OCI-M1 (cell line): ENCODE measurements at places on chromosomes 1 and 21.
A peak's percentile ranks its signal among the peaks of the same experiment; 100 is the strongest.

- DNase-seq = no peak
Measured at GRCh38 chr21:44057055-44057454, 44.9 kb downstream of the TRAPPC10 start.

GRCh38 chr1:24535021-24535424 is 20.9 kb upstream of the NCMAP start:
- peak; percentile 70 for DNase-seq

DNA sequence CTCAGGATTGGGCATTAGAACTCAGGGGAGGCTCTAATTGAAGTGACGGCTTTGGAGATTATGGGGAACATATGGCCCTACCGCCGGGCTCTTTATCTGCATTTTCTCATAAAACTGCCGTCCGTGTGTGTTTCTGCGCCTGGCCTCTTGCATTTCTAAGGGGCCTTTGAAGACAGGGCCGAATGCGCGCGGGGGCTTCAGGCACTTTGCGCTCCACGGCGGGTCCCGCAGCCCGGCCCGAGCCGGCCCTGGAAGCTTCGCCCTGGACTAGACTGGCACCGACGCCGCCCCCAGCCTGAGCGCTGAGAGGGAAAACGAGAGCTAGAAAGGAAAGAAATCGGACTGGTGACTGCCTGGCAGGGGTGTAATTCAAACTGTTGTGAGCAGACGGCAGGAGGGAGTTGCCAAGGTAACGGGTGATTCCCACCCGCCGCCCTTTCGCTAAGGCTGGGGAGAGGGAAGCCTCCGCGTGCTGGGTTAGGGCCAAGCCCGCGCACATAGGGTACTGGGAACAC is 120.7 kb downstream of the LMX1A start:
- no peak for DNase-seq

DNA sequence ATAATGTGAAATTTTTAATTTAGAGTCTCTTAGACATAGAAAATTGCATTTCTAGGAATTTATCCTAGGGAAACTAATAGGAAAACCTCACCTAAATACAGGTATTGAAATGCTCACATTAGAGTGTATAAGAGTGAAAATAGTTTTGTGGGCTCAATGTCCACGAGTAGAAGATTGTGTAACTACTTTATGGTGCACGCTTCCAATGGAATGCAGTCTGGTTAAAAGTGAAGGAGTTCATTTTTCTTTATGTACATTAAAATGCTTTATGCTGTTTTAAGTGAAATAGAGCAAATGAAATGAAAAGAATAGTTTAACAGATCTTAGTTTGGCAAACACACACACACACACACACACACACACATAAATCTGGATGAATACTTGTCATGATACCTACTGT is 278.2 kb downstream of the USP25 start:
- no peak for DNase-seq

DNA sequence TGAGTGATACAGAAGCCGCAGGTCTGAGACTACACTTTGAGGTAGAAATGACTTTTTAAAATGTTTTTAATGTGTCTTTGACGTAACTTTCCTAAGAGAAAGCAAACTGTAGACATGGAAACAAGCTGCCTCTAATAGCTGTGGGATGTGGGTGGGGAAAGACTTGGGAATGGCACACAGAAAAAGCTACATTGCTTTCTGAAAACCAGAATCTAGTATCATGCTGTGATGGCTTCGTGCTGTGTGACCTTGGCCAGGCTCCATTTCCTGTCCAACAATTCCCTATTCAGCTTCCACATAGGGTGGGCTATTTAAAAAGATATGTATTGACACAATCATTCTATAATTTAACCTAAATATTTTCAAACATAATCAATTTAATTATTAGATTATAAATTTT is 909.1 kb downstream of the NCAM2 start:
- DNase-seq = no peak

- no peak for DNase-seq
Measured at GRCh38 chr1:3551290-3551678, 60.0 kb downstream of the MEGF6 start.

GRCh38 chr1:205301205-205301821 is 20.2 kb downstream of the NUAK2 start:
- no peak for DNase-seq

- no peak for DNase-seq
Measured at GRCh38 chr1:119569095-119569494, 62.1 kb downstream of the HSD3B1 start.

DNA sequence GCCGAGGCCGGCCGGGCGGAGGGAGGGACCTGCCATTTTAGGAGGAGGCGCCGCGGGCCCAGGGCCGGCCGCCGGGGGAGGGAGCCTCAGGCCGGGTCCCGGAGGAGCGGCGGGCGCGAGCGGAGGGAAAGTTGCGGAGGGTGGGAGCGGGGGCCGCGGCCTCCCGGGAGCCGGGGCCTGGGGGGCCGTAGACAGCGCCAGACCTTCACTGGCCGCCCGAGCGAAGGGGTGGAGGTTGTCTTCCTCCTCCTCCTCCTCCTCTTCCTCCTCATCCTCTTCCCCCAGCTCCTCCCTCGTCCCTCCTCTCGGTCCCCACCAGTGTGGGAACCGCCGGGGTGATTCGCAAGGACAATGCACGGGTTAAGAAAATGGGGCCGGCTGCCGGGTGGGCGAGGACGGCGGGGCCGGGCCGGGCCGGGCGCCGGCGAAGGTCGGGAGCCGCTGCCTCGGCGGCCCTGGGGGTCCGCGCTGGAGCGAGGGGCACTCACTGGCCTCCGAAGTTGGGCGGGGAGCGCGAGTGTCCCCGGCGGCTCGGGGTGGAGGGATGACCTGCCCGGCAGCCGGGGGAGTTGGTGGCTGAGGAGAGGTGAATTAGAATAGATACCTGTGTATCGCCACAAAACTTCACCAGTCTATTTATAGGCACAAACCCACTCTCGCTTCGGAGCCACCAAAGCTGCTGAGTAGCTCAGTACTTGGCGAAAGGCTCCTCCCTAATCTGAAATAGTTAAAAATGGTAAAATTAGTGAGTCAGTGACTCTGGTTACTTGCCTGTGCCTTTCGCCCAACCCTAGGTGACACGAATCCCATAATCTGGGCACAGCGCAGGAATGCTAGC is 1.3 kb downstream of the DYRK1A start:
- DNase-seq = peak; percentile 76

DNA sequence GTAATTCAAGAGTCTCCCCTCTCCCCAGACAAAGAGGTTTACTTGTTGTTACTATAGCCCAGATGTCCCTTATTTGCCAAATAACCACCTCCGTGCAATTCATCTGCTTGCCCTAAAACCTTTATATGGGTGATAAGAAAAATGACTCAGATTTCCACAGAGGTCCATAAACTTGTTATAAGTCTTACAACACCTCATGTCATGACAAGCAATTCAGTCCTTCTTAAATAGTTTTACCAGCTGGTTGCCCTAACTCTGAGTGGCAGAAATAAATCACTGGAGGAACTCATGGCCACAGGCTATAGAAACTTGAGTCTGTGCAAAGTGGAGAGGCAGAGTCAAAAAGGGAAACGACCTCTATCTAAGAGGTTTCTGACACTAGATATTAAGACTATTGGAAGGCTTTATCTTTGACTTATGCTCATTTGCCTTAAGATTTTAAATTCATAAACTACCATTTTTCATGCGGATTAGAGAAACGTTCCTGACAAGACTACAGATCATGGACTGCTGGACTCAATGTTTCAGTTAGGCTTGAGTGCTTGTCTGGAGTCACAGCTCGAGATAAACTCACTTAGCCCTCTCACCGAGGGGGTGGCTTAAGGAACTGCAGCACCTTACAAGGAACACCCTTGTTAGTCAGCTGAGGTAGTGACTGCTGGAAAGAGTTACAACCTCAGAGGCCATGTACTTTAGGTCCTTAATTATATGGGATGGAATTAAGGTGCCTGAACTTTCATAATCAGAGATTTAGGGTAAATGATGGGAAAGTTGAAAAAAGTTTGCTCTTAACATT is 662.5 kb upstream of the USP24 start:
- DNase-seq = no peak

DNA sequence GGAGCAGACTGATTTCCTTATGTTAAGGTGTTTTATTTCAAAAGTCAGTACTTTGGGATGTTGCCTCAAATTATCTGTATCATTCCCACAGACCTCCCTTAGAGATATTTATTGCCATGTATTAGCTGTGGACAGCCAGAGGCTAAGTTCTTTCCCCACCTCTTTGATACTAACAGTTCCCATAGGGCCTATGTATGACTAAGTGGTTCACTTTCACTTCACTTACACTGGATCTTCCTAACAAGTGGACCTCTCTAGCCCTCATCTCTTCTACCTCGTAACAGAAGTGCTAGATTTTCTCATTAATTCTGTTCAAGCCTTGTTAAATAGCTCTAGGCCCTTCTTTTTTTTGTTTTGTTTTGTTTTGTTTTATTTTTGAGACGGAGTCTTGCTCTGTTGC is 6.2 kb downstream of the TRAF5 start:
- peak; percentile 46 for DNase-seq

DNA sequence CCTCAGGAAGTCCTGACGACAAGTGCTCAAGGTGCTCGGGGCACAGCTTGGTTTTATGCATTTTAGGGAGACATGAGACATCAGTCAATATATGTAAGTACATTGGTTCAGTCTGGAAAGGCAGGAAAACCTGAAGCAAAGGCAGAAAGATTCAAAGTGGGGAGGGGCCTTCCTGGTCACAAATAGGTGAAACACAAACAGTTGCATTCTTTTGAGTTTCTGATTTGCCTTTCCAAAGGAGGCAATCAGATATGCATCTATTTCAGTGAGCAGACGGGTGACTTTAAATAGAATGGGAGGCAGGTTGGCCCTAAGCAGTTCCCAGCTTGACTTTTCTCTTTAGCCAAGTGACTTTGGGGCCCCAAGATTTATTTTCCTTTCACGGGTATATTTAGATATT is 8.9 kb upstream of the RNF187 start:
- DNase-seq = no peak

- peak; percentile 99 for DNase-seq
Measured at GRCh38 chr1:167936068-167936929, at the start of gene DCAF6. DCAF6 (plus strand) TSS chr1:167936683; CDS start chr1:167936912, 229 bp downstream.

DNA sequence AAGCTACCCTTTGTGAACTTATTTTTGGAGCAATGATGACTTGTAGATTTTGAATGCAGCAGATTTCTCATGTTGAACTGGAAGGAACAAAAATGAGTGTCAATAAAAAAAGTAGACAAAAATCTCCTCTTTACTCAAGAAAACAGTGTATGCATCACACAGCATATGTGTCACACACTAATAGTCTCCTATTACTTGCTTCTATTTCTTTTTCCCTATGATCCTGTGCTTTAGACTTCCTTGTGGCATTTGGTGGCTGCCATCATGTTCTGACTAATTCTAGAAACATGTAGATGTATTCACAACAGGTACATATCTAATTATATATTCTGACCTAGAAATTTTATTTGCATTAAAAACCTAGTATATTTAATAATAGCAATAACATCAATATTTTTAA is 14.3 kb downstream of the RC3H1 start:
- no peak for DNase-seq

GRCh38 chr1:32877211-32878110 is 6.7 kb upstream of the FNDC5 start:
- no peak for DNase-seq

DNA sequence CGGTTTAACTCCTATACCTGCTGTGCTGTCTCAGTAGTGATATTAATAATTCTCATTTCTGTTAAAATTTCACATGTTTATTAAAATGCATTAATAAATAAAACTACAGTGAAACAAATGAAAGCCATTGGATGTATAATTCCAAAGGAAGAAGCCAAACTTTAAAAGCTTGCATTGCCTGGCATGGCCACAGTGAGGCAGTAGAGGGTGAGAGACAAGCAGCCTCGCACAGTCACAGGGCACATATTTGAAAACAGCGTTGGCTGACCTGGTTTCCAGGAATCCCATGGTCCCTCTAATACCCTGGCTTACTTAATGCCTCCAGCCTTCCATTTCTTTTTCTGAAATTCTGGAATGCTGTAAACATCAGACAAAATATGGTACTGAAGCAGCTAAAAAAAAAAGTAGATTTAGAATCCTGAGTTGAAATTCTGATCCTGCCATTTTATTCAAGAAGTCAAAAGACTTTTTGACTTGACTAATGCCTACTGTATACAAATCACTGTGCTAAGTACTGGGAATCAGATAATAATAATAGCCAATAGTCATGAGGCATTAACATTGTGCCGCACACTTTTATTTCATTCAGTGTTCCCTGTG is 6.7 kb upstream of the RNASEL start:
- peak; percentile 86 for DNase-seq

- no peak for DNase-seq
Measured at GRCh38 chr1:14787604-14788003, 189.1 kb downstream of the KAZN start.

DNA sequence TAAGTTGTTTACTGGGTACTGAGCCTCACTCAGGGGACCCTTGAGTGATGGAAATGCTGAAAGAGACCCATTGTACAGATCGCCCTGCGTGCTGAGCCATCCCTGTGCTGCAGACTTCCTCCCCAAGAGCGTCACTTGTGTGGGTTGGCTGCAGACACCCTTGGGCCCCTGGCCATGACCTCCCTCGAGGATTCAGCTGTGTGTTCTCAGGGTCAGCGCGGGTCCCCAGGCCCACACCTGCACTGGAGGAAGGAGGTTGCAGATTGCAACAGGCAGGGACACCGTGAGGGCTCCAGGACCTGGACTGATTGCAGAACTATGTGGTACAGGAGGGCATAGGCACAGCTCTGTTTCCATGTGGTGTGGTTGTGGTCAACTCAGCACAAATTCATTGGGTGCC is 4.4 kb downstream of the SNAP47 start:
- DNase-seq = no peak

GRCh38 chr1:1025730-1026129 is 5.8 kb downstream of the AGRN start:
- no peak for DNase-seq

GRCh38 chr1:178885869-178886268 is 15.0 kb upstream of the ANGPTL1 start:
- peak; percentile 76 for DNase-seq

GRCh38 chr1:160993544-160994193 is 27.3 kb downstream of the F11R start:
- peak; percentile 78 for DNase-seq

DNA sequence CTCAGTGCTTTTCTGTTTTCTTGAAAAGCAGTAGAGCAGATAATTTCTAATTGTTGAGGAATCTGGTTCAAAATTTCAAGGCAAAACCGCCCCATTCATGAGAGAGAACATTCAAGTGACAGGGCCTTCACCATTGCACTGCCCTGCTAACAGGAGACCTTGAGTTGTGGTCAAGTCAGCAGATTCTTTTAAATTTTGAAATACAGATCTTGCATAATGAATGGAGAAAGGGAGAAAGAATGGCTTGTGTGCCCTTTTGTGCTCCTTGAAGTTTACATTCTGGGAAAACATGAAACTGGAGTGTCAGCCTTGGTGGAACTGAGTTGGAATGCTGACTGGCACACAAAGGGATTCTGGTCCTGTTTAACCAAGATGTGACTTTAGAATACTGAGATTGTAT is 164.5 kb upstream of the UBE2U start:
- DNase-seq = no peak

- DNase-seq = no peak
Measured at GRCh38 chr1:115134231-115134630, 44.9 kb upstream of the TSPAN2 start.

GRCh38 chr1:241551759-241552638 is 19.8 kb downstream of the KMO start:
- DNase-seq = peak; percentile 97
